ENCODE measurements at places on chromosomes 5 and 9. TPM values are rescaled to one million over a fixed set of nuclear protein-coding genes. Genes with fewer than 3 reads are reported as not detected.

DNA sequence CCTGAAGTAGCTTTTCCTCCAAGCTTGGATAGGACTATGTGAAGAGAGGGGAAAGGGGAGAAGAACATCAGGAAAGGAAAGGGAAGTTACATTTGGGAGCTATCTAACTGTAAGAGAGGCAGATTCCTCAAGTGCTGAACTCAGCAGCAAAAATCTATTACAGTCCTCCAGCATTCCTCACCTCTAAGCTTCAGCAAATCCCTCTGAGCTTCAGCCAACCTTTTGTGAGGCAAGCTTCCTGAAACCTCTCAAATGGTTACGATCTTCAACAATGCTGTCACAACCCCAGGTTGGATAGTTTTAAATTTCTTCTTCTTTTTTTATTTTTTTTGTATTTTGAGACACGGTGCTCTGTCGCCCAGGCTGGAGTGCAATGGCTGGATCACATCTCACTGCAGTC is 2.5 kb upstream of the RNF38 start:
- DNase-seq: no peak

GRCh38 chr5:67248703-67249589 is 52.3 kb upstream of the CD180 start:
- DNase-seq: no peak

- DNase-seq: no peak
Measured at GRCh38 chr9:10704720-10705119, 91.9 kb upstream of the PTPRD start.

Gene CAMK4
- polyA plus RNA-seq: 6.8 TPM

Gene HTR1A
- polyA plus RNA-seq: not detected

DNA sequence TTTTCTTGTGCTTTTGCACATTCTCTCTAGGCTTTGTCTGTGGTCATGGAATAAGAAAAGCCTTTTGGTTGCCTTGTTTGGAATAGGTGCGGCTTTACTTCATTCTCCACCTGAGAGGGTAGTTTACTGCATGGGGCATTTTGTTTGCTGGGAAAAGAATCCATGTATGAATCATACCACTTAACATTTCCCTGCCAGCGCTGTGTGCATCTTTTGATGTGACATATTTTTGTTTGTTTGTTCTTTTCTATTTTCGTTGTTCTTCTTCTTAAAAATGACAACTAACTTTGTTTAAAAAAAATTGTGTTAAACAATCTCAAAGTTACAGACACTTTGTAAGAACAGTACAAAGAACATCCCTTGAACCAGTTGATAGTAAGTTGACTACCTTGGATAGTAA is 113.2 kb downstream of the GCNT1 start:
- no peak for DNase-seq

Gene ADGRV1
- 12.3 TPM for polyA plus RNA-seq

DNA sequence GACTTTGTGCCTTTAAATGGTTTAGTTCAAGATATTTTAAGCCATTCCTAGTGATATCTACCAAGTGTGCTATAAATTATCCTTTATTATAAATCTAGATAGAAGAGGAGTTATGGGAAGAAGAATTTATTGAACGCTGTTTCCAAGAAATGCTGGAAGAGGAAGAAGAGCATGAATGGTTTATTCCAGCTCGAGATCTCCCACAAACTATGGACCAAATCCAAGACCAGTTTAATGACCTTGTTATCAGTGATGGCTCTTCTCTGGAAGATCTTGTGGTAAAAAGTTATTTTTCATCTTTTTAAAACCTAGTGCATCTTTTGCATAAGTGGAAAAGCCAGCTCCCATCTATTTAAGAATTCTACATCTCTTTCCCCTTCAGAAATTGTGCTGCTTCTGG is 18.6 kb downstream of the SLC23A1 start:
- DNase-seq: no peak

Gene FGF18
- 1.0 TPM for polyA plus RNA-seq

DNA sequence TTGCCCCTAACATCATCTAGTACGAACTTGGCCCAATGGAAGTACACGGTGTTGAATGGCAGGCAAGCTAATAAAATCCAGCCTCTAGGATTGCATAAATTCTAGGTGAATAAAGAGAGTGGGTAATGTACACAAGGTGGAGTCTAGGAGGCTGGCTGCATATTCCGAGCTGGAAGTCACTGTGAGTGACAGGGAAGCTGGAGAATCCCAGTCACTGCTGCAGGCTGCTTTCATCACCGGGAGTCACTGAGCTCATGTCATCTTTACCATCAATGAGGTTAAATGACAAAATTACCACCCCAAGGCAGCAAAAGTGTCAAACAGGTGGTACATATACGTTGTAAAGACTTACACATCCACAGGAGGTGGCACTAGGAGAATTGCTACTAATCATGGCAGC is 91.3 kb upstream of the HMHB1 start:
- no peak for DNase-seq
